Tongue (tissue), 3 donors: ENCODE measurements at places on chromosomes 6 and 20. TPM values are rescaled to one million over a fixed set of nuclear protein-coding genes. Genes with fewer than 3 reads are reported as not detected.

The IL20RA gene
- total RNA-seq, result 4.6 TPM

The ZHX3 gene
- total RNA-seq, result 18.1 TPM

The MUCL3 gene
- total RNA-seq, result not detected

The OOEP gene
- total RNA-seq, result not detected

The CDSN gene
- not detected for total RNA-seq

The KCNK5 gene
- 6.1 TPM for total RNA-seq

The GJA1 gene
- 102 TPM for total RNA-seq

The LRFN2 gene
- 0.72 TPM for total RNA-seq

The FAM120B gene
- total RNA-seq, result 32.8 TPM

The NAPB gene
- 23.7 TPM for total RNA-seq

The LAMP5 gene
- total RNA-seq, result 1.7 TPM

The TMX4 gene
- 46.7 TPM for total RNA-seq
